ENCODE measurements at places on chromosomes 4 and X.

DNA sequence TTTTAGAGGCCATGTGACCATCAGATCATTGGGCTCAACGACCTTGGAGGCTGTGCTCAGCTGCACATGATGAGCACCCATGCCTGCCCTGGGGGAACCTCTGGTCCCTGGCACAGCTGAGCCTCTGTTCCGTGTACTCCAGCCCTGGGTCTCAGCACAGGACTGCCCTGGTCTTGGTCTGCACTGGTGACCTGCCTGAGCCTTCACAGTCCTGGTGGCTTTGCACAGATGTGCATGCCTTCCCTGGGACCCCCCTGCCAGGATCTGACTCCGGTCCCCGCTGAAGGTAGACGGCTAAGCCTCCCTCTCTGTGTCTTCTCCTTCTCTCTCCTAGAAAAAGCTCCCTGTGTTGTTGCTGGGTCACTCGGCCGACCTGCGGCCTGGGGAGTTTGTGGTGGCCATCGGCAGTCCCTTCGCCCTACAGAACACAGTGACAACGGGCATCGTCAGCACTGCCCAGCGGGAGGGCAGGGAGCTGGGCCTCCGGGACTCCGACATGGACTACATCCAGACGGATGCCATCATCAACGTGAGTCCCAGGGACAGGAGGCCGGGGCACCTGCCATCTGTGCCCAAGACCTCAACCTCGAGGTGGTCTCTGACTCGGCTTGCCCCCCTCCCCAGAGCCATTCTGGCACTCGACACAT lies 21.6 kb downstream of the HTRA3 start:
- no peak for DNase-seq

- no peak for DNase-seq
These were observed 110.8 kb upstream of the TRIM2 start for GRCh38 chr4:153093396-153093795.

DNA sequence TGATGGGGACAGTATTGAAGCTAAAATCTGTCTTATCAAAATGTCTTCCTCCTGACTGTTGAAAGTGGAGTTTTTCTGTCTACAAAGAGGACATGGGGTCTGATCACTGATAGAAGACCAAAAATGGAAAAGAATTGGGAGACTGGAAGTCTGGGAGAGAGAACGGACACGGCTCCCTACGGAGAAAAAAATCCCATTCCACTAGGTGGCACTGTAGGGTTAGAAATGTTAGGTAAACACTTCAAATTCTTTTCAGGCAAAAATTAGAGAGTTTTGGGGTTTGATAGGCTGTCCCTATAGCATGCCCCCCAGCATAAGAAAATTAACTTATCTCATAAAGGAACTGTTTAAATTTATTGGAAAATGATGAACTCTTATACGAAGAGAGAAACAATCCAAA lies 200.5 kb downstream of the FAM133A start:
- no peak for DNase-seq

- DNase-seq, result no peak
These were observed 548.9 kb downstream of the PPP4R3C start for GRCh38 chrX:26914232-26914631.

DNA sequence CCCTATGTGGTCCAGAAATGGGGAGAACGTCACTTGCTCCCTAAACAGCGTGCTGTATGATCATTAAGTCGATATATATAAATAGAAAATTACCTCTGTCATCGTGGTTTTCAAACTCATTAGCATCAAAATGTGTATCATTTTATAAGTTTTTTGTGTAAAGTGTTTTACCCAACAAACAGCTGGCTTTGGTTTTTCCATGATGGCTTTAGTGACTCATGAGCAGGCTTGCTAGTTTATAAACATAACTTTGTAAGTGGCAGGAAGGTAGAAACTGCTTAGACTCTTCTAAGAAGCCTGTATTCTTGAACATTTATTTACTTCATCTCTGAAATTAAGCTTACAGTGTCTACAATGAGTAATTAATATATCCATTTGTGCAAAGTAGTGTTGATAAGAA lies 108.4 kb upstream of the DIPK2B start:
- no peak for DNase-seq

- DNase-seq, result no peak
These were observed 714.5 kb upstream of the TENM3 start for GRCh38 chr4:181528570-181529184.

DNA sequence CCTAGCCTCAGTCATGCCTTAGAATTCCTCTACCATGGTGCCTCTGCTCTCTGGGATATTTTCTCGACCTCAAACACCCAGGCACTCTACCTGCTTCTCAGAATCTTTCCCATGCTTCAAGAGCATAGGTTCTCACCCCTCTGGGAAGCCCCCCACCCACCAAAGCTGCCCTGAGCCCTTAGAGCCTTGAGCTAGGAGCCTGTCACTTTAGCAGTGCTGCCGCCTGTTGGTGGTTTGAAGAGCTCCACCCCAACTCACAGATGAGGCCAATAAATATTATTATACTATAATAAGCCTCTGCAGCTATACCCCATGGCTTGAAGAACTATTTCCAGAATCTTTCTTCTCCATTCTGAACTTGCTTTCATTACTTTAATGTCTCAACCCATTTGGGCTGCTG lies 109.7 kb downstream of the RTL5 start:
- no peak for DNase-seq

DNA sequence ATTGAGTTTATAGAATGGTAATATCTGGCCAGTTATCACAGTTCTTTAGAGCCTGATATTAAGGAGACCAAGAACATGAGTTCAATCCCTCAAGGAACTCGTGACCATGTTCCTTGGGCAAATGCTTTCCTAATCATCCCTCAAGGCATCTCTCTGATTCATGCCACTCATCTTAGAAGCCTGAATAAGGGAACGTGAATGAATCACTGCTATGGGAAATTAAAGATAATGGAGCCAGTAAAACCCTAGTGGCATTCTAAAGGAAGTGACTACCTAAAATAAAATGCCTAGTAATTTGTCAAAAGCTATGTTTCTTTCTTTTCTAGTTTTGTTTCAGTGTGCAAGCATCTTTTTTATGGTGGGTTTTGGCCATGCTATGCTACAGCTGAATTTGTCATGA lies 1161.3 kb downstream of the C4orf33 start:
- DNase-seq, result no peak

- DNase-seq, result no peak
These were observed 216.4 kb upstream of the TET2 start for GRCh38 chr4:104930298-104930697.

GRCh38 chrX:118024482-118024881 lies 92.1 kb downstream of the KLHL13 start:
- no peak for DNase-seq

GRCh38 chr4:38084877-38085711 lies 124.9 kb downstream of the PTTG2 start:
- DNase-seq, result no peak

GRCh38 chr4:159598602-159599001 lies 495.7 kb downstream of the RAPGEF2 start:
- DNase-seq, result no peak

- no peak for DNase-seq
These were observed 12.1 kb upstream of the SLAIN2 start for GRCh38 chr4:48329193-48329592.

DNA sequence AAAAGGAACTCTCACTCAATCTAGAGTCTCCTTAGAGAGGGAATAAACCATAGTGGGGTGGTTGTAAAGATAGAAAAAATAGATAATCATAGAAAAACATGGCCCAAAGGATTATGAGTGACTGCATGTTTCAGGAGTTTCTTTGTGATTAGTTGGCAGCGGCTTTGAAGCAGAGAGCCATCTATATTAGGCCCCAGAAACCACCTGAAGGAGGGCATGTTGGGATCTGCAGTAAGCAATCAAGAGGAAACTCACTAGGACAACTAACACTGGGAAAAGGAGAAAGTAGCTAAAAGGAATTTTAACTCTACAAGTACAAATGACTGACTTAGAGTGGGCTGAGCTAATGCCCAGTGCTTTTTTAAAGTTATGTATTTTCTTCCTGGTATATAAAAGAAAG lies 269.2 kb upstream of the NRK start:
- DNase-seq, result no peak

DNA sequence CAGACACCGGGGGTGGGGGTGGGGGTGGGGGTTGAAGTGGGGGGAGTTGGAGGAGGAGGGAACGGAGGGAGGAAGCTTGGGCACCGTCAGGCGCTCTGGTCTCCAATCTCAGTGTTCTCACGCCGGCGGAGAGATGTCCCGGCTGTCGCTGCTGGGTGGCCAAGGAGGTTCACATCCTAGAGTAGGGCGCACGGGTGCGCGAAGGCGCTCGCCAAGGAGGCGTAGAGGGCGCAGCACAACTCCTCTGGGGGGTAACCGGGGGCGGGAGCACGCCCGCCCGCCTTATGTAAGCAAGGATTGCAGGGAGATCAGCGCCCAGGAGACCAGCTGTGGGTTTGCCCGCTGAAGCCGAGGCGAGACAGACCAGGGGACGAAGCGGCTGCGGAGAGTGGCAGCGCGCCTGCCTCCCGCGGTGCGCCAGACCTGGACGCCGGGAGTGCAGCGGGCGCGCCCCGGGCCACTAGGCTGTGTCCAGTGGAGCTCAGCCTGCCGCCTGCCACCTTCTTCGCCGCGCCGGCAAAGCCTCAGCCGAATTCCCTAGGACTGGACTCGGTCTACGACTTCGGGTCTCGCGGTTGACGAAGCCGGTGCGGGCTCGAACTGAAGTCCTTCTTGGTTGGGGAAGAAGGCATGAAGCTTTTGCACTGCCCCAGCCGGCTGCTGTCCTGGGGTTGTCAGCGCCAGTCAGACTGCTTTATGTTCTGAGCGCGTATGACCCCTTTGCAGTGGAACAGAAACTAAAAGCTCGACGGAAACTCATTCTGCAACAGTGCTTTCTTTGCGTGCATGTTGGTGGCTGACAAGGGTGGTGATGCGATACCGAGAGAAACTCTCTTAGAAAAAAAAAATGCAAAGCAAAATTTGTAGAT lies 707 bp upstream of the UNC5C start:
- no peak for DNase-seq

GRCh38 chrX:139172731-139173130 lies 357.8 kb upstream of the F9 start:
- no peak for DNase-seq

DNA sequence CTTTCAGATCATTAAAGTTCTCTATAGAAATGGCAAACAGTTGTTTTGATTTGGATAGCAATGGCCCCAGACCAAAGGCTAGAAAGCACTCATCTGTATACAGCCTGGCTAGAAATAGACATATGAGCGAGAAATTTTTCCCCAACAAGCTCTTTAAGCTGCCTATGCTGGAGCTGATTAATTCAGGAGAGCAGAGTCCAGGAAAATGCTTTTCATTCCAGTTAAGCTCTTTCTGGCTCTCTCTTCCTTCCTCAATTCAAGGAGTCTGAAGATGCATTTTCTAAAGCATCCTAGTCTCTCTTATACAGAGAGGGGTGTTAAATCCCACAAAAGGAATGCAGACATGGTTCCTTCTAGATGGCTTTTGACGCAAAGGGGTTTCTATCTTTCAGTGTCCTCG lies 141.7 kb upstream of the RAI2 start:
- DNase-seq, result no peak

DNA sequence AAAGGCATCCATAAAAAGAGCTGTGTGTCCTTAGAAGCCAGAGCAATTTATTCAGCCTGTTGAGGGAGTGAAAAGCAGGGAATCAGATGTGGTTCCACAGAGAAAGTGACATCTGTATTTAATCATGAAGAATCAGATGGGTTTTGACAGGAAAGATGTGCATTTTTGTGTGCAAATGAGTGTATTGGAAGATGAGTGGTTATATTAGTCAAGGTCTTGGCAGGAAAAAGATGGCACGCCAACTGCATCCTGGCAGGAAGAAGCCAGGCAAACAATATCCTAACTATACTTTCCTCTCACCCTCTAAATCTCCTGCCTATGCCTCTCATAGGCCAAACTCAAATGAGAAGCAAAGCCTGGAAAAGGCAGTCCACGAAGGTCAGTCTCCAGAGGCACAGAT lies 59.1 kb downstream of the SCFD2 start:
- no peak for DNase-seq

GRCh38 chr4:135204311-135204710 lies 1002.7 kb upstream of the PABPC4L start:
- no peak for DNase-seq

GRCh38 chrX:68409194-68409593 lies 24.1 kb downstream of the OPHN1 start:
- no peak for DNase-seq

DNA sequence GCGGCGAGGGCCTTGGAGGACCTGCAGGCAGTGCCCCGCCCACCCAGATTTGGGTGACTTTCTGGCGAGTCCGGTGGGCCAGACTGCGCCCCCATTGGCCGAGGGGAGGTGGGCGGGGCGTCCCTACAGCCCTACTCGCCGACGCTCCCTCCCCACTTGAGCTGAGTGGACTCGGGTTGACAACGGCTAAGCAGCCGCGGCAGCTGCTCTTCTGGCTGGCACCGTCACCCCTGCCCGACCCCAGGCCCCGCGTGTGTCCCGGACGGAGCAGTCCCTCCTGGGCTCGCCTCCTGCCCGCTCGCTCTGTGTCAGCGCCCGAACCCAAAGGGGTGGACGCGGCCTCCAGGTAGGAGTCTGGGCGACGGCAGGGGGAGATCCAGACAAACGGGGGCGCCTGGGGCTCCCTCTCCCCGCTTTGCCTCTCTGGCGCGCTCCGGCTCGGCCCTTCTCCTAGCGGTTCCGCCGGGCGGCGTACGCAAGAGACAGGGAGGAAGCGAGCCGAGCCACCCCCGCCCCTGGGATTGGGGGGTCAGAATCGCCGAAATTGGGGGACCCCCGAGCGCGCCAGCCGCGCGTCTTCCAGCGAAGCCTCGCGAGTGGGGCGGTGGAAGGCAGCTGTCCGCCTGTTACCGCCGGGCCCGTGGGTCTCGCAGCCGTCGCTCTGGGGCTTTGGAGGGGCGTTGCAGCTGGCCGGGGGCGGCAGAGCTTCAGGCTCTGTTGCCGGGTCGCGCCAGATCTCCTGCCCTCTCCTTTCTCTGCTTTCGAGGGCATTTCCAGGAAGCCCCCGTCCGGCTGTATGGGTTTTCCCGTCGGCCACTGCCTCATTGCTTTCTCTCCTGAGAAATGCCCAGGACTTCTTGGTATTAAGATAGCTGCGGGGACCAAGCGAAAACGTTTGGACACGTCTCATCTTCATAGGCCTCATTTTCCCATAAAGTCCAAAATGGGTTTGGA lies 46.3 kb downstream of the STARD8 start:
- no peak for DNase-seq

Measured in stimulated activated CD8-positive, alpha-beta memory T cell treated with anti-CD3 and anti-CD28 coated beads, Interleukin-7, amount 100 ng/mL, for 1 hour (primary cell).